GM04503 (cell line): ENCODE measurements at places on chromosomes 4 and X.

- no peak for DNase-seq
Observed at GRCh38 chr4:39522068-39522467, 5.2 kb downstream of the UGDH start.

- no peak for DNase-seq
Observed at GRCh38 chrX:11197671-11198070, 86.5 kb downstream of the HCCS start.

GRCh38 chrX:11431786-11432185 is 138.6 kb downstream of the AMELX start:
- no peak for DNase-seq

GRCh38 chr4:3127112-3127511 is 52.6 kb downstream of the HTT start:
- no peak for DNase-seq

DNA sequence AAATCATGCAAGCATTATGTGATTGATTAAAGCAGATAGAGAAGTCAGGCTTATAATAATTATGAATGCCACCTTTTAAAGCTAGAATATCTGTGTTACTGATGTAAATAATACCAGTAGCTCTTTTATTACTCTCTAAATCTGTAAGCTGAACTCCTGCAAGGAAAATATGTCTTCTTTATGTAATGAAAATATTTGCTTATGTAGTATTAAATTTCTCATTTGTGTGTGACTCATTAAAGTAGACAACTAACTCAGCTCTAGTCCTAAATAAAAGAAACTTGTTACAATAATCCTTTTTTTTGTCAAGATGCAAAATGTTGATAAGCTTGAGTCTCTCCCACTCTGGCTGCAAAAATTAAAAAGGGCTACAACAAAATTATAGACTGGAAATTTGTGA is 137.7 kb upstream of the FAT1 start:
- no peak for DNase-seq

DNA sequence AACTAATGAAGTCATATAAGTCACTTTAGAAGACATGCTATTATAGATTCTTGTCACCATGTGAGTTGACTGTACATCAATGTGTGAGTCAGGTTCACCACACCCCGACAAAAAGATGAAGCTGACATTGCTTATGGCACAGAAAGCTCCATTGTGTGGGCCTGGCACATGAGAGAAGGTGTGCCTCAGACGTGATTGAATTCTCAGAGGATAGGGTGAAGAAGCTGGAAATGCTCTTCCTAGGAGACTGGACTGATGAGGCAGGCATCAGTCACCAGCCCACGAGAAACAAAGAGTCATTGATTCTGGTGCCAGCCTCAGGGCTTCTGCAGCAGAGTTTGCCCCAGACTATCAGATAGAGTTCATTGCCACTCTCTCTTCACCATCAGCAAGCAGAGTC is 35.9 kb upstream of the LRAT start:
- DNase-seq, result no peak

DNA sequence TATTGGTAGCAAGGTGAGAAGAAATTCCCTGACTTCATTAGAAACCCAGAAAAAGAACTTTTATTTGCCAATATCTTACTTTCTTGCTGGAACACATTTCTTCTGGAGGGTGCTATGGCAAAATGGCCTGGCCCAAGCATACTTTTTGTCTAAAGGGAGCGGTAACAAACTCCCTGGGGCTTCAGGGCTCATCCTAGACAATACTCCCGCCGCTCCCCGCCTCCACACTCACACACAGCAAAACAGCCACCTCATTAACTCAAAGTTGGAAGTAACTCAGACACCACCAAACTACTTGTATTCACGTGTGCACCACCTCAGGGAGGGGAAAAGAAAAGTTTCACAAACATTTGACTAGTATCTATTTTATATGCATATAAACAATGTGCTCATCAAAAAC is 75.7 kb downstream of the IGSF1 start:
- no peak for DNase-seq

DNA sequence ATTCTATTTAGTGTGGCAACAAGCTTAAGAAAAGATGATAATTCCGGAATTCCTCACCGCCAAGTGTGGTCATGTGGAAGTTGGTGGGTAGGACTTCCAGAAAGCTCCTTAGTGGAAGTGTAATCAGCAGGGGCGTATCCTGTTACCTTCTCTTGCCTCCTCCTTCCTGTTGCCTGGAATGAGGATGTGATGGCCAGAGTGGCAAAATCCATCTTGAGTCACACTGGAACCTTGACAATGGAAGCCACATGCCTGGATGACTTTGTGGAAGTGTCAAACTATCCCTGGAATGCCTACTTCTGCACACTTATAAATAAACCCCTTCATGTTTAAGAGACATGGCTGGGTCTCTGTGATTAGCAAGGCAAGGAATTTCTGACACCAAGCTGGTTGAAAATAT is 191.0 kb downstream of the PRDM5 start:
- peak; percentile 38 for DNase-seq

DNA sequence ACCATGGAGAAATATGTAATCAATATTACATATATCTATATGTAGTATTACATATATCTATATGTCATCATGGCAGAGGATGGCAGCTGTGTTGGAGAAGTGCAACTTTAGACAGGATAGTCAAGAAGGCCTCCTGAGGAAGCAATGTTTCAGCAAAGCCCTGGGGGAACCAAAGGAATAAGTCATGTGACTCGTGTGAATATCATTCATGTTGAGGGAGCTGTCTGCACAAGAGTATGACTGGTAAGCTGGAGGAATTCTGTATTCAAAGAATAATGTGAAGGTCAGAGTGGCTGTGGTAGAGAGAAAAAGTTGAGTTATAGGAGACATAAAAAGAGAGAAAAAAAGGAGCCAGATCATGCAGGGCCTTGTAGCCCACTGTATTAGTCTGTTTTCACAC is 92.9 kb upstream of the EDNRA start:
- DNase-seq, result no peak

- no peak for DNase-seq
Observed at GRCh38 chr4:84971319-84971932, 4.9 kb upstream of the WDFY3 start.

- DNase-seq, result no peak
Observed at GRCh38 chr4:151417766-151418376, 8.9 kb downstream of the FHIP1A start.

GRCh38 chr4:93513851-93514250 is 314.7 kb upstream of the ATOH1 start:
- DNase-seq, result no peak
